ENCODE measurements at places on chromosomes 5 and 9.

DNA sequence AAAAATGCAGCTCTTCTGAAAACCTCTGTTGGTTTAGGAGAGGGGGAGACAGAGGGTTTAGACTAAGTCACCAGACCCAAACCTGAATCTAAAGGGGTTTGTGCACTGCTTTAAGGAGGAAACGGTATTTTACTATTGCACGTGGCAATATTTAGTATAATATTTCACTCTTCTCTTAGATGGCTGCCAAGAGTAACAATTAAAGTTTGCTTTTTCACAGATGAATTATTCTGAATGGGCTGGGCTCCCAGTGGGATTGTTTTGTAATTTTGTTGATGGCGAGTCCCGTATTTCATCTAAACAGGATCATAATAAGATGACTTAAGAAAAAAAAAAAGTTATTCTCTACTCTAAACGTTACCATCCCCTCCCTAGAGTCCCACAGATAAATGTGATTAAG lies 245.4 kb downstream of the PCSK5 start:
- no peak for DNase-seq

DNA sequence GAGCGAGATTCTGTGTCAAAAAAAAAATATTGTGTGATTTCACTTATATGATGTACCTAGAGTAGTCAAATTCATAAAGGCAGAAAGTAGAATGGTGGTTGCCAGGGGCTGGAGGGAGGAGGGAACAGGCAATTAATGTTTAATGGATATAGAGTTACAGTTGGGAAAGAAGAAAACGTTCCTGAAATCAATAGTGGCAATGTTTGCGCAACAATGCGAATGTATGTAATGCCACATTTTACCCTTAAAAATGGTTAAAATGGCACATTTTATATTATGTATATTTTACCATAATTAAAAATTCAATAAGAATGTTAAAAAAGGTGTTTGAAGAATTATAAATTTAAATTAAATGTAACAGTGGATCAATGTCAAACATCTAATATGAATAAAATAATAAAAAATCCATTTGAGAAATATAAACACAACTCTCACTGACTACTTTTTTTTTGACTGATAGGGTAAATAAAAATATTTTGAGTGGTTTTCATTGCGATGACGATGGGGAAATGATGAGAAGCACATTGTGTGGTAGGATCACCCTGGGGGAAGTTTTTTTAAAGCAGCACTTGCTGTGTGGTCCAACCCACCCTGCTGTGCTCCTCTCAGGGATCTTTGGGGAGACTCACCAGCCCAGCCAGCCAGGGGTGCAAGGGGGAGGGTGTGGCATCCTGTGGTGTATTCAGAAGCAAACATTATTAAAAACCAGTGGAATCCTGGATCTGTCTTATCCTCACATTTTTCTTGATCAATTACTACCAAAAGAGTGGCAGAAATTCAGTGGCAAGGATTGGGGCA lies 4.3 kb downstream of the FYB1 start:
- no peak for DNase-seq

- DNase-seq: no peak
Measured at GRCh38 chr5:122377026-122377425, 65.0 kb downstream of the SNCAIP start.

GRCh38 chr5:10525124-10525495 lies 38.8 kb upstream of the ANKRD33B start:
- DNase-seq: no peak

GRCh38 chr5:89270901-89271300 lies 387.9 kb upstream of the MEF2C start:
- DNase-seq: no peak

GRCh38 chr9:83410701-83411100 lies 127.5 kb downstream of the FRMD3 start:
- no peak for DNase-seq

DNA sequence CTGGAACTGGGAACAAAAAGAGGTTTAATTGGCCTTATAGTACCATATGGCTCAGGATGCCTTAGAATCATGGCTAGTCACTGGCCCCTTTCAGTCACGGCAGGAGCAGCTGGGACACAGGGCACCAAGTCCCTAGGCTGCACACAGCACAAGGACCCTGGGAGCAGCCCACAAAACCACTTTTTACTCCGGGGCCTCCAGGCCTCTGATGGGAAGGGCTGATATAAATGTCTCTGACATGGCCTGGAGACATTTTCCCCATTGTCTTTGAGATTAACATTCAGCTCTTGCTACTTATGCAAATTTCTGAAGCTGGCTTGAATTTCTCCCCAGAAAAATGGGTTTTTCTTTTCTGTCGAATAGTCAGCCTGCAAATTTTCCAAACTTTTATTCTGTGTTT lies 1026.4 kb upstream of the COX7C start:
- DNase-seq: no peak

GRCh38 chr9:30744871-30745270 lies 1639.6 kb upstream of the ACO1 start:
- no peak for DNase-seq

GRCh38 chr5:6759401-6759800 lies 46.2 kb downstream of the TENT4A start:
- DNase-seq: no peak

DNA sequence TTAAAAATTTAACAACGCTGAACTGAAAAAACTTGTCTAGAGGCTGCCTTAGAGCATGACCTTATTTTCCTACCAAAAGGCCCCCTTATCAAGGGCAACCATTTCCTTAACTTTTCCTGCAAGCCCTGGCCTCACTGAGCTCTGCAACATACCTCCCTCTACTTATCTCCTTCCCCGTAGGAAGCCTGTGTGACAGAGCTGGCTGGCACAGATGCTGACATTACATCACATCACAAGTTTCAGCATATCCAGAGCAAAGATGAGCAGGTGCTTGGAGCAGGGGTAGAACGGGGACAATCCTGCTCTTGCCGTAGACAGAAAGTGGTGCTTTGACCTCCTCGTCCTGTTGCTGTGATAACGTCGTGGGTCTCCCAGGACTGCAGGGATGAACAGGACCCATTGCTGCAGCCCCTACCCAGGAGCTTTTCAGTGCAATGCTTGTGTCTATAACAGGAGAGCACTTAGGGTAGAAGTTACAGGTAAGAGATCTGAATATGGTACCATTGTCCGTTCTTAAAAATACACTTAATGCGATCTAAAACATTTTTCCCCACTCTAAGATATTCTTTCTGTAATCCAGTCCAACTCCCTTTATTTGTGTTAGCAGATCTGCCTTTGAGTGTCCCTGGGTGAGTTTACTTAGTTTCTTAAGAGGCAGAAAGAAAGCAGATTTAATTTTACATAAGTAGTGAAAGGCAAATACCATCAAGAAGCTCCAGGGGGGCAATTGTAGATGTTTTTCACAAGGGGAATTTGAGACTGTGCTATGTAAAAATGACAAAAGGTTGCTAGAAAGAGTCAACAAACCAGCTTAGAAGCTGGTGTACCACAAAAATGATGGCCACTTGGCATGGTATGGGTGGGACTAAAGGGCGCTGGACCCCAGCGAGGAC lies 101.9 kb upstream of the EFNA5 start:
- DNase-seq: peak; percentile 44

GRCh38 chr9:33728613-33729012 lies 66.7 kb upstream of the PRSS3 start:
- DNase-seq: no peak

GRCh38 chr9:104682642-104683041 lies 11.7 kb upstream of the OR13D1 start:
- peak; percentile 2 for DNase-seq

GRCh38 chr9:25964239-25964638 lies 286.0 kb upstream of the TUSC1 start:
- no peak for DNase-seq

GRCh38 chr9:79672236-79672635 lies 100.5 kb downstream of the TLE4 start:
- DNase-seq: no peak

DNA sequence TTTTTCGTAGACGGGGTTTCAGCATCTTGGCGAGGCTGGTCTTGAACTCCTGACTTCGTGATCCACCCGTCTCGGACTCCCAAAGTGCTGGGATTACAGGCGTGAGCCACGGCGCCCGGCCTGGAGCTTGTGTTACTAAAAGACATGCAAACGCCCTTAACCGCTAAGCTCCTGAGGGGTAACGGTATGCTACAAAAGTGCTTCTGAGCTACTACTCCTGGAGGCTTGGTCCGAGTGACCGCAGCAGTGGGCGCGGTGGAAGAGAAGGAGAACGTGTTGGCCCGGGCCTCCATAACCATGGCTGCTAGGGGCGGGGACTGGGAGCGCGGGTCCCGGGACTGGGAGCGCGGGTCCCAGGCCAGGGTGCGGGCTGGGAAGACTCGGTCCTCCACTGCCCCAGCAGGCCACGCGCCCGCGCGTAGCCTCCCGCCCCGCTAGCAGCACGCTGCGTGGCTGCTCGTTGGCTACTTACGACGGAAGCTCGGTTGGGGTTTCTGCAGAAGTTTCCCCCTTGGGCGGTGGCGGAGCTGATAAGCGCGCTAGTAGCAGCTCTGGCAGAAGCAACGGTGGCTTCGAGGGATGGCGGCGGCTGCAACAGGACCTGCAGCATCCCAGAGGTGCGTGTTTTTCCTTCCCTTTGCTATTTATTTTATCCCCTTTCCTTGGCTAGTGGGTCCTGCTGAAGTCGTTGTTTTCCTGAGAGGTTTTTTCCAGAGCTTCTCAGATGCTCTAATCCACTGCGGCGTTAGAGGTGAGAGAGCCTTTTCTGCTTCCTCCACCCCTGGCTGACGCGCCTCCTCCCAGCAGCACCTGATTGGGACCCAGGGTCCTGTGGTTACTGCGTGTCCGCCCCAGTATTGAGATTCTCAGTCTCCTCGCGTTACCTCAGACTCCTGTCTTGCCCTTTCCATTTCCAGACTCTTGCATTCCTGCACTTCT lies 69.2 kb upstream of the CCDC180 start:
- peak; percentile 35 for DNase-seq

DNA sequence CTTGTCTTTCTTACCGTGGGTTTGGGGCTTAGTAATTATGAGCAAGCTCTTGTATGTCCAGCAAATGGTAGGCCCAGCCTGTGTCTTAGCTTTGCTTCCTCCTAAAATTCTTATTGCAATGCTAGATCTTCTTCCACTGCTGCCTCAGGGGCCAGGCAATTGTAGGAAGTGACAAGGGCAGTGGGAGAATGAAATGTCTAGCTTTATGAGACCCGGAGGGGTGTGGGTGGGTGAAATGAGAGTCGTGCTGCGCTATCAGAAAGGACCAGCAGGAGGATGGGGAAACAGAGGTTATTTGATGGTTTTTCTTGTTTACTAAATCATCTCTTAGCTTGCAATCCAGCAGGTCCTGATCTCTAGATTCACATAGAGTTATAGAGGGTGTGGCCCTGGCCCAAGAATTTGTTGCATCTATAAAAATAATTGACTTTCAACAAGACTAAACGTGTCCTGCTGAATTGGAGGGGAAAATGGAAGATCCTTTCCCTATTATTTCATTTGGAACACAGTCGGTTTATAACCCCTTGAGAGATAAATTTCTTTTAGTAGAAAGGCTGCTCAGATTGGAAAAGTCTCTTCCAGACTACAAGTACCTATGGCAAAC lies 43.7 kb downstream of the ZNF366 start:
- DNase-seq: no peak

- no peak for DNase-seq
Measured at GRCh38 chr5:2537378-2538145, 213.9 kb downstream of the IRX2 start.

DNA sequence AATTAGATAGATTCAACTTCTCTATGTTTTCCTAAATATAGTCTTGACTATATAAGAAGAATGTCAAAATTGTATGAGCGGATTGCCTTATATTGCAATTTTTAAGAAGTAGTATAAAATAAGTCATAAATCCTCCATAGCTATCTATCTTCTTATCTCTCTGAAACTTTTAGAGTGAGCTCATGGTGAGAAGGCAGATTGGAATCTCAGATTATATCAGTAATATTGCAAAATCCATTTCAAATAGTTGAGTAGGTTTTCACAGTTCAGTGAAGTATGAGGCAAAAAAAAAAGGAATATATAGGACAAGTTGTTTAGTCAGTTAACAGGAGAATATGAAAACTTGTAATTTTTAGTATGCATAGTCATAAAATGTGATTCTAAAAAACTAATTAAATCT lies 156.4 kb downstream of the FAM174A start:
- no peak for DNase-seq

GRCh38 chr9:88995627-88996026 lies 4.4 kb downstream of the S1PR3 start:
- DNase-seq: no peak

GRCh38 chr9:114621975-114622609 lies 11.0 kb downstream of the TMEM268 start:
- DNase-seq: no peak

GRCh38 chr5:179797741-179798140 lies 4.0 kb downstream of the LTC4S start:
- DNase-seq: no peak

DNA sequence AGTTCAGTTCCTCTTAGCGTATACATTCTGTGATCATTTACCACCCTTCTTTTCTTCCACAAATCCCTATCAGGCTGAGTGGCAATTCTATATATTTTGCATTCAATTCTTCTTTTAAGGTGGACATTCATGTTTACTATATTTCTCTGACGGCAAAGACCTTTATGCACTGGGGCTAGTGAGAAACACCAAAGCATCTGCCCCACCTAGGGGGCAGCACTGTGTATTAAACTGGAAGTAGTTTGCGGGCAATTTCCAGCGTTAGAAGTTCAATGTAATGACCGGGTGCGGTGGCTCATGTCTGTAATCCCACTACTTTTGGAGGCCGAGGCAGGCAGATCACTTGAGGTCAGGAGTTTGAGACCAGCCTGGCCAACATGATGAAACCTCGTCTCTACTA lies 27.9 kb upstream of the FBXL7 start:
- no peak for DNase-seq

- no peak for DNase-seq
Measured at GRCh38 chr9:126108240-126108639, 218.4 kb upstream of the MVB12B start.

- no peak for DNase-seq
Measured at GRCh38 chr9:38046661-38047300, 22.2 kb downstream of the SHB start.

DNA sequence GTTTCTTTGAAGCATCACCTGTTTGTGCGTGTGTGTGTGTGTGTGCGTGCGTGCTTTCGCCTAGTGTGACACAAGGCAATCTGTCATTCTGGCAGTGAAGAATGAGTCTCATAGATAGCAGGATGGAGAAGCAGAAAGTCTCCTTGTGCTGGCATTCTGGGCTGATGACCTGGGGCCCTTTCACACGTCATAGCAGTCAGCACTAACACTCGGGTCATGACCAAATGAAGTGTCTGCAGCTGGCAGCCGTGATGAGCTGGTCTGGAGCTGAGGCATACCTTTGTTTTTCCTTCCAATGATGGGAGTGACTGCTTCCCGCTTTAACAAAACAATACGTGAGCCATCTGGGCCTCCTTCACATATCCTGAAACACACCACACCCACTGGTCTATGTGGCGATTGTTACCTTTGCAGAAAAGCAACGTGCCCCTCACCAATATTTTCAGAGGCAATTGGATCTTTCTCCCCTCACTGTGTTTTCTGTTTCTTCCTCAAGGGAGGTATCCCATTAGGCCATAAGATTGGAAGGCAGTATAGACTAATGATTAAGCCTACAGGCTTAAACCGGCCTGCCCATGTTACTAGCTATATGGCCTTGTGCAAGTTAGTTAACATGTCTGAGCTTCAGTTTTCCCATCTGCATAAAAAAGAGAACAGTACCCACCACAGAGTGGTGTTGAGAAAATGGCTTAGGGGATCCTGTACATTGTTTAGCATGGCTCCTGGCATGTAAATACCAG lies 88.8 kb downstream of the SREK1 start:
- DNase-seq: no peak

GRCh38 chr5:130520211-130520610 lies 615.9 kb downstream of the CHSY3 start:
- no peak for DNase-seq

Measured in NCI-H1436 treated with DMSO at 0.1 percent for 48 hours (cell line).